RPMI8226 (cell line): ENCODE measurements at places on chromosomes 16 and 17.

DNA sequence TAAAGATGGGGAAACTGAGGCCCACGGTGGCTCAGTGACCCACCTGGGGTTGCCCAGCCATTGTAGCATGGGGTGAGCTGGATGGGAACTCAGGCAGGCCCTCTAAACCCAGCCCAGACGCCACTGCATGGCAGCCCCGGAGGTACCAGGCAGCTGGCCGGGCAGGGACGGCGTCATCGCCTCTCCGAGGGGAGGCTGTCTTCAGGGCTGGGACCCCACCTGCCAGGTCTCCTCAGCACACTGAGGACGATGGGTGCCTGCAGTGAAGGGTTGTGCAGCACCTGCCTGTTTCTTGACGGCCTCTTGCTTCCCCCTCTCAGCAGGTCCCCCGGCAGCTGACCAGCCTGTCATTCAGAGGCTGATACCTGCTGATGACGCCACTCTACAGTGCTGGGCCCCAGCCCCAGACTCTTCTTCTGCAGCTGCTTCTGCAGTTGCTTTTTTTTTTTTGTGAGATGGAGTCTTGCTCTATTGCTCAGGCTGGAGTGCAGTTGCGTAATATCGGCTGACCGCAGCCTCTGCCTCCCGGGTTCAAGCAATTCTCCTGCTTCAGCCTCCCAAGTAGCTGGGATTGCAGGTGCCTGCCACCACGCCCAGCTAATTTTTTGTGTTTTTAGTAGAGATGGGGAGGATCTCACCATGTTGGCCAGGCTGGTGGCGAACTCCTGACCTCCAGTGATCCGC is 24.7 kb downstream of the RNF213 start:
- no peak for DNase-seq

DNA sequence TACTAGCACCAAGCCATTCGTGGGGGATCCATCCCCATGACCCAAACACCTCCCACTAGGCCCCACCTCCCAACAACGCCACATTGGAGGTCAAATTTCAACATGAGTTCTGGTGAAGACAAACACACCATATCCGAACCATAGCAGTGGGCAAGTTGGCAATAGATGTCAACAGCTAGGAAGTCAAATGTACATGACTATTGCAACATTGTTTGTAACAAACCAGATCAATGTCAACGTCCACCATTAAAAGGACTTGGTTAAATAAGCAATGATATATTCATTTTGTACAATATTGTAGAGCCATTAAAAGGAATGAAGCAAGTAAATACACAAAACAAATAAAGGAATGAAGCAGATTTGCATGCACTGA is 26.5 kb upstream of the CIITA start:
- DNase-seq: no peak

DNA sequence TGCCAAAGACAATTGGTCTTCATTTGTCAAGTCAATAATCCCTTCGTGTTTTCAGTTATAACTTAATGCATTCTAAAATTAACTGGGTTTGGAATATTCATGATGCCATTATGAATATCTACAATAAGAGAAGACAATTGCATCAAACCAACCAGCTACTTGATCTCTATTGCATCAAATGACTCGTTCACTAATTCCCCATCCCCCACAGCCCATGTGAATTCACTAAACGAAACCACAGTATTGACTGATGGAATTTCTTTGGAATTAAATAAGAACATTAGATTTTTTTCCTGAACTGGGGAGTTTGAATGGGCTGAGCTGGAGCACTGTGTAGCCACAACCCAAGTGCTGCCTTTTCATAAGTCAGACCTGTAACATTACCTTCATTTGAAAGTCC is 65.3 kb downstream of the HS3ST3B1 start:
- no peak for DNase-seq

DNA sequence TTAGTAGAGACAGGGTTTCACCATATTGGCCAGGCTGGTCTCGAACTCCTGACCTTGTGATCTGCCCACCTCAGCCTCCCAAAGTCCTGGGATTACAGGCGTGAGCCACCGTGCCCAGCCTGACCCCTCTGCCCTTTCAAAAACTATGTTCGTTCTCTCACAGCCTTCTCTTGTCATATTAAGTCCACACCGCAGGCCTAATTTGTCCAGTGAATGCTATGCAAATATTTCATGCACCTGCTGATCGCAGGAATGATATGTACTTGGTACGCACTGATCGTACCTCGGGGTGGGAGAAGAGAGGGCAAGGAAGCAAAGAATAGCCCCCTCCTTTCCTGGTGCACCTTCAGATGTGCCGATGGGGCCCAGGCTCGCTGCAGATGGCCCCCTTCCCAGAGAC is 3.0 kb upstream of the BIRC5 start:
- DNase-seq: no peak

DNA sequence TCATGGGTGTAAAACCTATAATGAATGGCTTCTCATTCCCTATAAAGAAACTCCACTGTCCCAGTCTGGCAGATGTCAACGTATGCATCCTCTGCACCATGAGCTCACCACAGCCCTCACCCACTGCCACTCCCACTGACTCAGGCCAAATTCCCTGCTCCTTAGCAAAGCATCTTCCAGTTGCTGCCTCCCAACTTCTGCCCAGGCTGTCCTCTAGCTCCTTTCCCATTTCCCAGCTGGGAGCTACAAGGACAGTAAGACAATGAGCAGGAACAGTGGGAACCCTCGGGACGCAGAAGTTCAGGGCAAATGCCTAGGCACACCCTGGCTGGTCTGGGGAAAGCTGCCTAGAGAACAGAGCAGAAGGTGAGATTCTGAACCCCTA is 9.1 kb upstream of the THAP11 start:
- no peak for DNase-seq

DNA sequence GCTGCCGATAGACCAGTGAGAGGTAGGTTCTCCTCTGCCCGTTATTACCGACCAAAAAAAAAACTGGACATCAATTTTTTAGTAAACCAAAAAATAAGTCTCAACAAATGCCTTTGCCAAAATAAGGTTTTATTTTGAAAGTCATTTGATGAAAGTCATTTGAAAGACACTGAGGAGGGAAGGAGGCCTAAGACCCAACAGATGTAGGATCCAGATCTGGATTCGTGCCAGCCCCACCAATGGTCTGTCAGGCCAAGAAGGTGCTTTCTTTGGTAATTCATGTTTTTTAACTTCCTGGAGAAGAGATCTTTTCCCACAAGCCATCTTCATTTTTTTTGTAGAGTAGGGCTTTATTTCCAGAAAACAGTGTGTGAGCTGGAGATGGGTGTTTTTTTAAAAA is 18.1 kb downstream of the NTAN1 start:
- no peak for DNase-seq

DNA sequence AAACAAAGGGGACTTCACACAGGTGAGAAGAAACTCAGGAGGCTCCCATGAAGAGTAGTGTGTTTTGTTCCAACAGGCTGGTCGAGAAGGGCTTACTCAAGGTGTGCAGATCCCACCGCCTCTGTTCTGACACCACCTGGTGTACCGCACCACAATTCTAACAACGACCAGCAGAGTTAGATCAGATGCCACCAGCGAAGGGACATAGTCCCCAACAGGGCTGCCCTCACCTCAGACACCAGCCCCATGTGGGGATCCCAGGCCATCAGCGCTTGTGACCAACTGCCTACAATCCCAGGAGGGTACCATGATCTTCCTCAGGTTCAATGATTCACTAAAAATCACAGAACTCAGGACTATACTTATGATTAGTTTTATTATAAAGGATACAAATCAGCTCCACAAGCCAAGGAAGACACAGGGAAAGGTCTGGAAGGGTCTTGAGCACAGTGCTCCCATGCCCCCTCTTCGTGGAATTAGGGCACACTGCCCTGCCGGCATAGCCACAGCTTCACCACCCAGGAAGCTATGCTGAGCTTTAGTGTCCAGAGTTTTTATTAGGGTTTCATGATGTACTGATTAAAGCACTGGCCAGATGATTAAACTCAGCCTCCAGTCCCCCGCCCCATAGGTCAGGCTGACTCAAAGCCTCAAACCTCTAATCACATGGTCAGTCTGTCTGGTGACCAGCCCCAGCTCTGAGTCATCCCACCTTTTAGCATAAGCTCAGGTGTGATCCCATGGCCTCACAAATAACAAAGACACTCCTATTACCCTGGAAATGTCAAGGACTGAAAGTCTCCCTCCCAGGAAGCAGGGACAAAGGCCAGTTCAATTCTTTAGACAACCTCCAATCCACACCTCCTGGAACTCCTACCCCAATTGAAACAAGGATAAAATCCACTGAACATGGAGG is 26.0 kb downstream of the TRIM25 start:
- DNase-seq: no peak

- peak; percentile 82 for DNase-seq
Observed at GRCh38 chr17:39174920-39175694, 9.1 kb upstream of the ARL5C start.

GRCh38 chr17:61157246-61157886 is 242.3 kb upstream of the TBX2 start:
- DNase-seq: no peak

- no peak for DNase-seq
Observed at GRCh38 chr16:17984810-17985209, 351.7 kb downstream of the NPIPA8 start.

DNA sequence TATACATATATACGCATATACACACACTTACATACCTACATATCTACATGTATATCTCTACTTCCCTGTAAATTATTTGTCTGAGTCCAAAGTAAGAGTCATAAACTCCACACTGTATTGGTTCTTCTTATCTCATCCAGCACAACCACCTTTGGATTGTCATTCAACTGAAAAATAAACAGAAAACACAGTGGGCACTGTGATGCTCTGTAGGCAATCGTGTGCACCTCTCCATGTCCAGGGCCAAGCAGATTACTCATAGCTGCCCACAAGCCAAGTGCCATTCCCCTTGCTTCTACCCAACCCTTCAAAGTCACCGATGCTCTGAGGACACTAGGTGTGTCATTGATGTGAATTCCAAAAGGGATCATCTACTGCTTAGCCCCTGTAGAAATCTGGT is 12.9 kb upstream of the TEKT3 start:
- DNase-seq: no peak

- peak; percentile 46 for DNase-seq
Observed at GRCh38 chr17:4497101-4497824, 1.4 kb upstream of the SPNS2 start.

DNA sequence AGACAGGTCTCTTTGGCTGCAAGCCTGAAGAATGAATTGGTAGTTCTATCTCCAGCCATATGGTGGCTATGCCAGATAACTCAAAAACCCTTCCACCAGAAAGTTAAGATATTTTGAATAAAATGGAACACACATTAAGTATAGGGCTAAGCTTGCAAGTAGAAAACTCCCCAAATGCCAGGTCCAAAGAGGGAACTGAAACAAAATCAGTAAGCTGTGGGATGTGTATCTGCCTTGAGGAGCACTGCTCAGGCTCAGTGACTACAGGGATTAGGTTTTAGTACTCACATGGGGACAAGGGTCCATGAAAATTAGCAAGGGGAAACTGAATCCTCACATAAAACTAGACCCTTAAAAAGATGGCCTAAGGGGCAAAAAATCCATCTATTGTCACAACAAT is 115.7 kb upstream of the PMFBP1 start:
- DNase-seq: no peak

DNA sequence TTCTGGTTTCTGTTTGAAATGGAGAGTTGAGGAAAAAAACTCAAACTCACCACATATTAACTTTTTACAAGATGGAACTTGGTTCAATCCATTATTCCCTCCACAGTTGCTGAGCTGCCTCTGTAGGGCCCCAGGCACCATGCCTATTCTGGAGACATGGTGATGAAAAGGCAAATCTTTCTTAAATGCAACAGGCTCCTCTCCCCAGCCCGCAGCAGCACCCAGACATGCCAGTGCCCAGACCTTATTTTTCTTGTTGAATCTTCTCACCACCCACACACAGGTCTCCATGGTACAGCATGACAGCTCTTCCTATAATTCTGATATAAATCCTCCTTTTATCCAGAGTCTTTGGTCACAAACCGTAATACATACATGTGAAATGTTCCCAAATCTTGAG is 7.6 kb downstream of the CYTH1 start:
- peak; percentile 37 for DNase-seq

GRCh38 chr17:78474614-78475146 is 96.2 kb downstream of the PGS1 start:
- peak; percentile 91 for DNase-seq

DNA sequence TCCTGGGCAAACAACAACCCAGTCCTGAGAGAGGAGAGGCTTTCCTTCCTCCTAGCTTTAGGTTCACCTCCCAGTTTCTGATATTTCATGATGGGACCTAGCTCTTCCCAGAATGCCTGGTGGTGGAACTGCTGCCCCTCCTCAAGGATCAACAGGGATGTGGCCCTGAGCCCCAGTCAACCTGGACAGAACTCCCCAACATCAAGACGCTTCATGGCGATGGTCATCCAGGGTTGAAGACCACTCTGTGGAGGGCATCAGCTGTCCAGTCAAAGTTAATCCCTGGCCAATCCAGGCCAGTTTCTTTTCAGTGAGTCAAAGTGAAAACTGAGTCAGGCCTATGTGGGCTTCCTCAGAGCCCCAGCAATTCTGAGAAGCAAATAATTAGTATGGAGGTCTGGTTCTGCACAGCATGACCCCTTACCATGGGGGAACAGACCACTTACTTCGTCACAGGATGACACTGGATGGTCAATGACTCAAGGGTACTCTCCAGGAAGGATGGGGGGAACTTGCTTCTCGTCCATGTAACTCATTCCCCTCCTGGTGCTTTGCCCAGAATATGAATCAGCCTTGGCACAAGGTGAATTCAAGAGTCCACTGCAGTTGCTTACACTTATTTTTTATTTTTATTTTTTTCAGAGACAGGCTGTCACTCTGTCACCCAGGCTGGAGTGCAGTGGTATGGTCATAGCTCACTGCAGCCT is 14.7 kb upstream of the XYLT2 start:
- no peak for DNase-seq

- DNase-seq: no peak
Observed at GRCh38 chr16:85051067-85051581, 23.5 kb downstream of the KIAA0513 start.

- DNase-seq: no peak
Observed at GRCh38 chr17:36933512-36934143, 3.6 kb upstream of the LHX1 start.

GRCh38 chr16:87206646-87207451 is 110.3 kb downstream of the C16orf95 start:
- no peak for DNase-seq

DNA sequence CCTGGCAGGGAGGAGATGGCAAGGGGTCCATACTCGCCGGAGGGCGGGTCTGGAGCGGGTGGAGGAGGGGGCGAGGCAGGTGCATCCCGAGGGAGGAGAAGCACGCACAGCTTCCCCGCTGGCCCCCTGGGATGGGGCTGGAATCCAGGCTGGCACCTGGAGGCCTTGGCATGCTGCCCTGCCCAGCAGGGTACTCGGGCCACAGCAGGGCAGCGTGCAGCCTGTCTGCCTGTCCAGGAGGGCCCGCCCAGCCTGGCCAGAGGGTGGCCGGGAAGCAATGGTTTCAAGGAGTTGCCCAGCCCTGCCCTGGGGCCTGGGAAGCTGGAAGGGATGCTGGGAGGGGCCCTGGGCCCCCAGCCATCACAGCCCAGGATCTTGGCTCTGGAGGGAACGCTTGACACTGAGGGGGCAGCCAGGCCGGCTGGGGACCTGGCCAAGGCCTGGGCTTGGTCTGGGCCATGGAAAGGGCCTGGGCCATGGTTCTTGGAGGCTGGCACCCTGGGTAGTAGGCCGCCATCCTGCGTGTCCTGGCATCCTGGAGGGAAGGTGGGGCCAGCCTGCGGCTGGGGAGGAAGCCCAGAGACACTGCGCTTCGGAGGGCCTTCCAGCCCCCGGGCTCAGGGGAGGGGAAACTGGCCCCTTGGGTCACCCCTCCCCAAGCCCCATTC is 1.1 kb downstream of the GLIS2 start:
- DNase-seq: no peak

- DNase-seq: no peak
Observed at GRCh38 chr17:51819341-51820219, 338.9 kb downstream of the CA10 start.
